ENCODE measurements at places on chromosomes 5 and 9. TPM values are rescaled to one million over a fixed set of nuclear protein-coding genes. Genes with fewer than 3 reads are reported as not detected.
A peak's percentile ranks its signal among the peaks of the same experiment; 100 is the strongest.

- DNase-seq = no peak
Measured at GRCh38 chr9:86598411-86599239, 244.4 kb upstream of the TUT7 start.

GRCh38 chr5:54227759-54228158, 82.6 kb downstream of the ARL15 start:
- no peak for DNase-seq

DNA sequence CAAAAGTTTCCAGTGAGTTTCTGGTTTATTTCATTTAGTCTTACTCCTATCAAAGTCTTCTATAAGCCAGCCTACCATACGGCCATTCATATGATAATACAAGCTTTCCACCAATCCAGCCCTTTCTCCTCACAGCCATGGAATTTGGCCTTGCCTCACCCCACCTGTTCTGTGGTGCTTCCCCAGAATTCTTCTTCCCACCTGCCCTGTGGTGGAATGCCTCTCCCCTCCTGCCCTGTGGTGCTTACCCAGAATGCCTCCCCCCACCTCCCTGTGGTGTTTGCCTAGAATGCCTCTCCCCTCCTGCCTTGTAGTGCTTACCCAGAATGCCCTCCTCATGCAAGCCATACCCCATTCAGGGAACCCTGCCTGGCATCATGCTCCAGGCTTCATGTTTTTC, 90.3 kb upstream of the APC start:
- no peak for DNase-seq

GRCh38 chr5:92353107-92354030, 970.3 kb upstream of the ARRDC3 start:
- DNase-seq = no peak

GRCh38 chr5:131194725-131195124, 24.0 kb downstream of the LYRM7 start:
- DNase-seq = no peak

The C7 gene
- not detected for total RNA-seq

The PCDHGB4 gene
- not detected for total RNA-seq

The PARP8 gene
- total RNA-seq = 20.1 TPM

DNA sequence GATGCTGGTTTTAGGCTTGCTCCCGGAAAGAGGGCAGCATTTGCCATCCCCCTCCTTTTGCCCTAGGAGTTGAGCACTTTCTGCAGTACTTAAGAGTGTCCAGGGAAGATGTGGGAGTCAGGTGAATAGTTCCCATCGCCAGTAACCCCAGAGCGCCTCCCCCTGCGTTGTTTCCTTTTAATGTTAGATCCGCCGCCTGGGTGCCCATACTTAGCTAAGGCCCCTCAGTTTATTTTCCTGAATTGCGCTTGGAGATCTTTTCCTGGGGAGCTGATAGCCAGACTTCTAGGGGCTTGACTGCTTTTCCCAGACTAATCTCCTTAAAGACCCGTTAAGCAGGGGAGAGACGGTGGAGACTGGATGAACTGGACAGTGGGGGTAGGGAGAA, 377 bp upstream of the PCDHAC2 start:
- DNase-seq = no peak

GRCh38 chr9:127446713-127447415, 4.3 kb downstream of the RPL12 start:
- DNase-seq = no peak

GRCh38 chr5:91183743-91184142, 199.4 kb downstream of the ARRDC3 start:
- no peak for DNase-seq

GRCh38 chr5:82298668-82299067, 20.5 kb upstream of the RPS23 start:
- no peak for DNase-seq

- DNase-seq = no peak
Measured at GRCh38 chr9:70049236-70049635, 5.6 kb downstream of the MAMDC2 start.

DNA sequence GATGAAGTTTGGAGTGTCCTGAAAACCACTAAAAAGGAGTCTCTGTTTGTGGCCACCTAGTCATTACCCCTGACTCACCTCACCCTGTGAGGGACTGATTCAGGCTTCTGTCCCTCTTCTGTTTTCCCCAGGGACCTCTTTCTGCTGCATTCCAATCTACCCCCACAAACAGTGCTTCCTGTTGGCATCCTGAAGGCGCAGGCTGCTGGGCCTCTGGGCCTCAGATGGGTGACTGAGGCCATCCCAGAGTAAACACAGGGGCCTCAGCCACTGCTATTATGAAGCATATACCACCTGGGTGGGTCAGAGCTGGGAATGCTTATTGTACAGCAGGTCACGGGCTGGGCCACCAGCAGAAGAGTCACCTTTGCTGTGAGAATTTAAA, 20.0 kb downstream of the MORN5 start:
- DNase-seq = no peak

The TMC1 gene
- total RNA-seq = not detected

The STC2 gene
- total RNA-seq = 26.8 TPM

GRCh38 chr9:17750269-17750668, 171.4 kb downstream of the SH3GL2 start:
- DNase-seq = no peak

The FCN1 gene
- total RNA-seq = not detected

DNA sequence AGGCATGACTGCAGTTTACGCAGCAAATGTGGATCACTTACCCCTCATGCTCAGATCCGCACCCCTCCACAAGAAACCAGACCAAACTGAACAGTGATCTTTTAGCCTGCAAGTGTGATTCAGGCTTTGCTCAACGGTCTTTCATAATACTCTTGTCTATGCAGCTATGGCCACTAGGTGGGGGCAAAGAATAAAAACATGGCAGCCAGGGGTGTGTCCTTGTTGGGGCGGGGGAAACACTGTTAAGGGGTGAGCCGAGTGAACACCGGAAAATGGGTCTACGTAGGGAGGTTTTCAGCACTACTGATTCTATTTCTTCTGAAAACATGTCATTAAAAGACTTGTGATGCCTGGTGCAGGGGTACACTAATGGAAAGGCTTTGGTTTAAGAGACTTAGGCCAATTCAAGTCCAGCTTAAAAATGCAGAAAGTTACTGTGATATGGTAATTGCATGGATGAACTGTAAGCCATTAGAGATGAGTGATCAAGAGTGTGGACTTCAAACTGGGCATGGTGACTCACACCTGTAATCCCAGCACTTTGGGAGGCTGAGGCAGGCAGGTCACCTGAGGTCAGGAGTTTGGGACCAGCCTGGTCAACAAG, 49.9 kb upstream of the GPR151 start:
- DNase-seq = peak; percentile 73

The ADGRD2 gene
- not detected for total RNA-seq

- peak; percentile 76 for DNase-seq
Measured at GRCh38 chr5:35129921-35130485, 82.3 kb upstream of the AGXT2 start.

The SLC25A2 gene
- not detected for total RNA-seq

- peak; percentile 18 for DNase-seq
Measured at GRCh38 chr5:61534481-61535267, 202.6 kb downstream of the ZSWIM6 start.

The MYMK gene
- not detected for total RNA-seq

The NPM1 gene
- total RNA-seq = 3,467 TPM

- DNase-seq = peak; percentile 38
Measured at GRCh38 chr9:114271556-114272510, 51.1 kb upstream of the ORM1 start.

GRCh38 chr5:25489834-25490538, 845.2 kb upstream of the CDH10 start:
- DNase-seq = no peak

- no peak for DNase-seq
Measured at GRCh38 chr9:90880669-90881068, 79.0 kb downstream of the SYK start.

The GDF9 gene
- 1.2 TPM for total RNA-seq

DNA sequence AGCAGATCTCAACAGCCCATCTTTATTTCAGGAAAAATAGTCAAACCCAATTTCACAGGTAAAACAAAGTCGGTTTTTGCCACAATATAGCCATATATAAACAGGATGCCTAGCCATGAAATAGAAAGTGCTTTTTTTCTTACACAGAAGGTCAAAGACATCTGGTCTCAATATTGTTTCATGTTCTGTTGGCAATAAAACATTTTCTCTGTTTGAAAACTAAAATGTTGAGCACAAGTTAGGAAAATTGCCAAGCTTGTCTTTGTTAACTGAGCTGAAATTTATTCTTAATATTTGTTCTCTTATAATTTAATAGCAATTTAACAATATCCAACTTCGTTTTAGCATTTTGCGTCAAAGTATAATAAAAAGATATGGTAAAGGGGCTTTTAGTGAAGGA, 673.4 kb downstream of the DTWD2 start:
- DNase-seq = no peak

The PCDHB15 gene
- not detected for total RNA-seq

The ARL14EPL gene
- total RNA-seq = not detected

DNA sequence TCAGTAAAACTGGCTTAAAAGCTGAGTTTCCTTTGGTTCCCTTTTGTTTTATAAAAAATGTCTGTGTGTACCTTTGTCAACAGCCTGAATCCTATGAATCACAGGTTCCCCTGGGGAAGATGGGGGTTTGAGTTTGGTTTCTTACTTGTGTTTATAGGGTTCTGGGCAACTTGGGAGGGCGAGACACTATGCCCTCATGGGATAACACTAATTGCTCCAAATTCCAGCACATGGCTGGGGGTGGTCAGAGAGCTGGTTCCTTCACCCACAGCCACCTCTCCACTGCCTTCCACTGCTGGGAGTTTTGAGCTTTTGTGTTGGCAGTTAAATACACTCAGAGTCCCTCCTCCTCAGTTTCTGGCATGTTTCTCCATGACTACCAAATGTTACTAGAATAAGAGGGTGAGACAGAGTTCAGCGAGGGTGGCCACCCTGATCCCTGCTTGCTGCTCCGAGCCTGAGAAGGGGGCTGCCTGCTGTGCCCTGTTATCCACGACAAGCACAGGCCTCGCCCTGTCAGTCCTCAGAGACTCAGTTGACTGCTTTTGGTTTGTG, 83.0 kb upstream of the EPB41L4B start:
- DNase-seq = no peak

The PCDHB11 gene
- total RNA-seq = not detected

The CDX1 gene
- total RNA-seq = not detected

DNA sequence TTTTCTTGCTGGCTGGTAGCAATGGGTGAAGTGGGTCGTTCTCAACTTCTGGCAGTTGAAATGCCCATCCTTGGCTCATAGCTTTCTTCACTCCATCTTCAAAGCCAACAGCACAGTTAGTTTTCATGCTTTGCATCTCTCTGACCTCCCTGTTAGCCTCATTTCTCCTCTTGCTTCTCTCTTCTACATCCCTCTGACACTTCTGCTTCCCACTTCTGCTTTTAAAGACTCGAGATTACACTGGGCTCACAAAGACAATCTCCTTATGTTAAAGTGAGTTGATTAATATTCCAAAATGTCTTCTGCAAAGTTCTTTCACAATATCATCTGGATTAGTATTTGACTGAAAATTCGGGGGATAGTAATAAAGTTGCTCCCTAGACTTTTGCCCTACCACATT, 684.8 kb upstream of the CCNG1 start:
- no peak for DNase-seq

DNA sequence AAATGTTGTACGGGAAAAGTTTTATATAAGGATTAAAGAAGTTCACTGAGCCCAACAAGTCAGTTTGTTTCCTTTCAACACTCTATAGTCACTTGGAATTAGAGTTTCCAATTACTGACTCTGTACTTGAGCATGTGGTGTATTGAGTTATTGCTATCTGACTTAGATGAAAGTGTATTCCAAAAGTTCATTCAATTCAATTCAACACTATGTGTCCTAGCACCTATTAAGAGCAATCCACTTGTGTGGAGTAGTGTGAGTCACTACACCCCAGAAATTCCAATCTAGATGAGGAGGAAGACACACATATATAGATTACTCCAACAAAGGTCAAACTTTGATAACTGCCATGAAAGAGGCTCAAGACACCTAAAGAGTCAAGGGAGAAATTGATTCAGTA, 98.2 kb upstream of the SLCO6A1 start:
- DNase-seq = no peak

The TRIM36 gene
- not detected for total RNA-seq

GRCh38 chr5:95872346-95873268, 50.1 kb upstream of the GLRX start:
- DNase-seq = no peak

DNA sequence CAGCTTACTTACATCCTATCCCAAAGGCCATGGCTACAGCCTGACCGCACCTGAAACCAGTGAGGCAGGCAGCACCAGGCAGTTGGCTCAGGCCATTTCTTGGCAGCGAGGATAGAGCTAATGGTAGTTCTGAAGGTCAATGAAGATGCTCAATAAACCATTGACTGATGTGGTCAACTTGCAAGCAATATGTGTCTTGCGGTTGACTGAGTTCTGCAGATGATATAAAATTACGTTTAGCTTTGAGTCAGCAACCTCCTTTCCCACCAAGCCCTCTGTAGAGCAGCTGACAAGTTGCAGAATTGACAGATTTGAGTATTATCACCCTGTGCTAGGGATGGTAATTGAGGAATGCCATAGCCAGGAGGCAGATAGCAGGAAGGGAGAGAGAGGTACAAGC, 189.0 kb upstream of the PUM3 start:
- no peak for DNase-seq
